ENCODE measurements at places on chromosomes 2 and 18.
A peak's percentile ranks its signal among the peaks of the same experiment; 100 is the strongest.

DNA sequence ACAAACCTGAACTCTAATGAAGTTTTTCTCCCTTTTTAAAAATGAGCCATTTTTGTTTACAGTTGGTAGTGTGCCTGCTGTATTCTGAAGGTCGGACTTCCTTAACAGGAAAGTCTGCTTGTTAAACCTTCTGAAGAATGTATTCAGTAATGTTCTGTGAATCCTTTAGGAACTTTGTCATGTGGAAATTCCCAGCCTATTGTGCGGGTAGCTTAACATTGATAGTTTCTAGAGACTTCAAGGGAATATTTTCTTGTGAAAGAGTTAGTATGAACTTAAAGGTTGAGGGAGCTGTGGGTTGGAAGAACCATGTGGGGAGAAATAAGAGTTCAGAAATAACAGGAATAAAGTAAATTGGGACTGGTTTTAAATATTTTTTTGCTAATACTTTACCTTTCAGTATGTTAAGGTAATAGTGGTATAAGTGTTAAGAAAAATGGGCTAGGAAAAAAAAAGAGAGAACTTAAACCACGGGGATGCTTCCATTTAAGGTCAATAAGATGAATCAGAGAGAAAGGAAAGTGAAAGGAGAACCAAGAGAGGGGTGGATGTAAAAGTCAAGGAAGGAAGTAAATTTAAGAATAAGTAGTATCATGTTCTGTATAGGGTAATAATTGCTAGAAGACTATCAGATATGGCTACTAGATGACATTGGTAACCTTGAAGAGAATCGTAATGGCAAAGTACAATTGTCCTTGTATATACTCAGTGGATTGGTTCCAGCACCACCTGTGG, 90.5 kb downstream of the PMS1 start:
- DNase-seq, result no peak

- DNase-seq, result no peak
Observed at GRCh38 chr18:79496978-79497637, 101.4 kb downstream of the NFATC1 start.

DNA sequence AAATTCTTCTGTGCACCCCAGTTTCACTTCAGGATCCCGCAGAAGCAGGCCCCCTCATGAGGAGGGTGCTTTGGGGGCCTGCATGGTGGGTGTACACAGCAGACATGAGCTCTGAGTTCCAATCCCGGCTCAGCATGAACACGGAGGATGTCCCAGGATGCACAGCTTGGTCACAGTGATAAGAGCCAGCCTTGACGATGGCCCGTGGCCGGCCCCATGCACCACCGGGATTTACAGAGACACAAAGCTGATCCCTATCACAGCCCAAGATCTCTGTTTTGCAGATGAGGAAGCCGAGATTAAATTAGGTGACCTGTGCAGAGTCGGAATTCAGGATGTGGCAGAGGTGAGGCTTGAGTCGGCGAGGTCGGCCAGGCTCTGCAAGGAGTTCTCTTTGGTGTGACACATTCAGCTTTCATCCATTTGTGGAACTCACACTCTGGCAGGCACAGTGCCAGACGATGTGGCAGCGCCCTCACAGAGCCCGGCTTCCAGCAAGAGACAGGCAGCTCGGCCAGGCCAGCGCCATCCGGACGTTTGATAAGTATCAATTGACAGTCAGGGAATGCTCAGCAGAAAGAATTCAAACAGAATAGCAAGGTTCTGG, 456.3 kb upstream of the MYT1L start:
- DNase-seq, result no peak

GRCh38 chr18:50203801-50204604, 9.1 kb upstream of the MYO5B start:
- DNase-seq, result peak; percentile 71

- DNase-seq, result no peak
Observed at GRCh38 chr2:39730685-39731302, 48.3 kb downstream of the THUMPD2 start.

DNA sequence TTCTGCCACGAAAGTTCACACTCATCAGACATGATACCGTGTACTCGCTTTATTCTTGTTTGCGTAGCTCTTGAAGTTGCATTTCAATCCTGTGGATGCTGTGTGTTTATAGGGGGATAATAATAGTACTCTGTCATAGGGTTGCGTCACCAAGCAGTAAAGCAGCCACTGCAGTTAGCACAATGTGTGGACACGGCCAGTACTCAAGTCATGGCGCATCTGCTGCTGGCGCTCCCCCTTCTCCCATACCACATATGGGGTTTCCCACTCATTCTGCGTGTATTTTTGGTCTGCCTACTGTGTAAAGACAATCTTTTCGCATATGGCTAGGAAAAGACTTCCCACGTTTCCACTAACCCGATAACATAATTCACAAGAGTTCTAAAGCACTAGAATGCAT, 2.1 kb upstream of the ZBTB14 start:
- DNase-seq, result no peak

- no peak for DNase-seq
Observed at GRCh38 chr2:181122601-181123000, 142.2 kb downstream of the UBE2E3 start.
